ENCODE measurements at places on chromosomes 2 and 18. TPM values are rescaled to one million over a fixed set of nuclear protein-coding genes. Genes with fewer than 3 reads are reported as not detected.

DNA sequence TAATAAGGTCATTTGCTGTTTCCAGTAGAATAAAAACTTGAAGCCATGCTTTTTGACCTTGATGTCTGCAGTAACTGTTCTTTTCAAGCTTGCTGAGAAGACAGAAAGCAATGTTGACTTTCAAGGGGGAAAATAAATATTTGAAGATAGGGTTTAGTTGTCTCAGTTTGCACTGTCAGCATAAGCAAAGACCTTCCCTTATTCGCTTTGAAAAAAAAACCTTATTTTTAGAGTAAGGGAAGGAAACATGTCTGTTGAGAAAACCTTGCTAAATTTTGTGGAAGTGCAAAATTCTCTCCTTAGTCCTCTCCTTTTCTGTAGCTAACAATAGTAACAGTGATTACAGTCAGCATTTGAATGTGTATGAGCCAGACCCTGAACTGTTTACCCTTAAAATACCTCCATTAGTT lies 43.1 kb downstream of the MAP4K4 start:
- H3K27ac ChIP-seq = no peak overlapping the region
- no peak overlapping the region for H3K4me3 ChIP-seq
- H3K36me3 ChIP-seq = peaks cover 5% of the 10 kb centered on the region
- H3K27me3 ChIP-seq = no peaks in the 10 kb centered on the region
- peaks cover 46% of the 10 kb centered on the region for H3K4me1 ChIP-seq
- DNase-seq = no peak

The POMC gene
- total RNA-seq = 6.1 TPM

DNA sequence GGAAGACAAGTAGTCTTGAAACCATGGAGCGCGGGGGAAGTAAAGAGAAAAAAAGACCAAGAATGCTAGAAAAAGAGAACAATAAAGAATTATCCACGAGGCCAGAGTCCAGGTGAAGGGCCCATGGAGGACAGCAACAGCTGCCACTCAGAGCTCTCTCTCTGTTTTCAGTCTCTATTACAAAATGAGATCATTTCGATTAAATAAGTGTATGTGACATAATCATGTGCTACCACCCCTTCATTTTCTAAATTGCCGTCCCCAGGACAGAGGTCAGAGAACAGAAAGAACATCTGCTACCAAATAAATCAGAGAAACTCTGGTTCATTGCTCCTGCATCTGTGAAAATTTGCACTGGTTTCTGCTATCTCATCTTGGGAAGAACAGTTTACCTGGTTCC lies 838.7 kb downstream of the RNF144A start:
- peaks cover 50% of the 10 kb centered on the region for H3K36me3 ChIP-seq
- no peak overlapping the region for H3K27ac ChIP-seq
- no peaks in the 10 kb centered on the region for H3K4me1 ChIP-seq
- no peaks in the 10 kb centered on the region for H3K27me3 ChIP-seq

The SP140 gene
- total RNA-seq = 61.4 TPM

The SERPINB2 gene
- 2.3 TPM for total RNA-seq

- no peaks in the 10 kb centered on the region for H3K36me3 ChIP-seq
- DNase-seq = peak; percentile 74
- H3K27ac ChIP-seq = no peak within 1 kb of the TSS
- H3K4me1 ChIP-seq = peaks cover 2% of the 10 kb centered on the region
- H3K4me3 ChIP-seq = peak within 1 kb of the TSS; percentile 10
Measured at GRCh38 chr2:26692279-26692896, at the start of gene KCNK3. Gene KCNK3, plus strand, starts transcription at chr2:26692722. Its CDS starts 154 bp downstream, at chr2:26692876.

Data from activated naive CD8-positive, alpha-beta T cell treated with anti-CD3 and anti-CD28 coated beads, Interleukin-2, amount 10 ng/mL, durations not matched to agents 7 days and 5 days (primary cell).